ENCODE measurements at places on chromosomes 6 and 20. TPM values are rescaled to one million over a fixed set of nuclear protein-coding genes. Genes with fewer than 3 reads are reported as not detected.

The KIF25 gene
- total RNA-seq = not detected

The TMEM151B gene
- 0.05 TPM for total RNA-seq

The TSBP1 gene
- not detected for total RNA-seq

The CCM2L gene
- total RNA-seq = not detected

The CPNE5 gene
- 1.2 TPM for total RNA-seq

The BLTP3A gene
- total RNA-seq = 15.0 TPM

The PRSS35 gene
- not detected for total RNA-seq

The TSHZ2 gene
- 0.38 TPM for total RNA-seq

DNA sequence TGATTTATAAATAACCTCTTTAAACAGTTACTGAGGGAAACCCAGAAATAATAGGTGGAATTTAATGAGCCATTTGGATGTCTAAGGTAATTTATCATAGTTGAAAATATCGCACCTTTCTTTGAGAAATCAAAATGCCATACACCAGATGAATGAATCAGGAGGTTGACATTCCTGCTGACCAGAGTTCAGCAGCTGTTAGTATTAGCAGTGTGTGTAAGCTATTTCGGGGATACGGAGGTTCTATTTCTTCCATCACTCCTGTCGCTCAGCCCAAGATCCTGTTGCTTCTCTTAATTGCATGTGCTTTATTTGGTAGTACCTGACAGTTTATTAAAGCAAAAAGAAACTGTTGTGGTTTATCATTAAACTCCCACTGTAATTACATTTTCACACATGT is 67.1 kb downstream of the HDGFL1 start:
- H3K36me3 ChIP-seq = no peaks in the 10 kb centered on the region
- no peaks in the 10 kb centered on the region for H3K4me1 ChIP-seq
- peaks cover 2% of the 10 kb centered on the region for H3K27me3 ChIP-seq
- H3K27ac ChIP-seq = no peak overlapping the region

- peak within 1 kb of the TSS; percentile 73 for H3K4me3 ChIP-seq
- peaks cover 12% of the 10 kb centered on the region for H3K27me3 ChIP-seq
- peak within 1 kb of the TSS; percentile 79 for H3K27ac ChIP-seq
- H3K36me3 ChIP-seq = peaks cover 22% of the 10 kb centered on the region
Measured at GRCh38 chr6:96897396-96898240, at the start of gene NDUFAF4. Gene NDUFAF4 (minus strand): TSS chr6:96897891. CDS start chr6:96897801, 90 bp downstream.

- no peaks in the 10 kb centered on the region for H3K36me3 ChIP-seq
- no peak for DNase-seq
- peaks cover 19% of the 10 kb centered on the region for H3K27me3 ChIP-seq
- no peaks in the 10 kb centered on the region for H3K4me1 ChIP-seq
- H3K27ac ChIP-seq = no peak overlapping the region
Measured at GRCh38 chr20:8094850-8095249, 37.2 kb upstream of the PLCB1 start.

GRCh38 chr20:33005908-33006775 is 1.4 kb upstream of the BPIFB2 start:
- no peak overlapping the region for H3K4me3 ChIP-seq
- H3K27ac ChIP-seq = no peak overlapping the region
- no peak for DNase-seq

GRCh38 chr6:148035806-148036390 is 306.7 kb upstream of the SASH1 start:
- no peak overlapping the region for H3K27ac ChIP-seq
- no peak overlapping the region for H3K4me3 ChIP-seq
- H3K27me3 ChIP-seq = no peaks in the 10 kb centered on the region
- H3K36me3 ChIP-seq = no peaks in the 10 kb centered on the region
- DNase-seq = no peak

DNA sequence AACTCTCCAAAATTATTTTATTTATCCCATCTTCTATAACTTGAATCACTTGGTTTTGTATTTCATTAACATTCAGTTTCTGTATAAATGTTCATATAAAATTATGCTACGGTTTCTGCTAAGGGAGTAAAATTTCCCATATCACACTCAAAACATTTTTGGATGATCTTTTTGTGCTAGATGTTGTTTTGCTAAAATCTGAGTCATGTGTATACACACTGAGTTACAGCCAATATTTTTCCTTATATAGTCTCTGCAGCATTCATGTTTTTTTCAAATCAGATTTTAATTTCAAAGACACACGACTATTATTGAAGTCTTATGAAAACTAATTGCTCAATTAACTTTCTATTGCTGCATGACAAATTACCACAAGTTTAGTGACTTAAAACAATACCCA is 54.3 kb upstream of the SLC2A12 start:
- peaks cover 4% of the 10 kb centered on the region for H3K27me3 ChIP-seq
- no peaks in the 10 kb centered on the region for H3K36me3 ChIP-seq
- H3K27ac ChIP-seq = no peak overlapping the region
- DNase-seq = no peak
- H3K4me3 ChIP-seq = no peak overlapping the region

GRCh38 chr20:58774667-58775263 is 75.9 kb downstream of the GNAS-AS1 start:
- peaks cover 21% of the 10 kb centered on the region for H3K27me3 ChIP-seq
- no peak for DNase-seq
- no peak overlapping the region for H3K4me3 ChIP-seq
- no peaks in the 10 kb centered on the region for H3K4me1 ChIP-seq
- H3K27ac ChIP-seq = no peak overlapping the region

DNA sequence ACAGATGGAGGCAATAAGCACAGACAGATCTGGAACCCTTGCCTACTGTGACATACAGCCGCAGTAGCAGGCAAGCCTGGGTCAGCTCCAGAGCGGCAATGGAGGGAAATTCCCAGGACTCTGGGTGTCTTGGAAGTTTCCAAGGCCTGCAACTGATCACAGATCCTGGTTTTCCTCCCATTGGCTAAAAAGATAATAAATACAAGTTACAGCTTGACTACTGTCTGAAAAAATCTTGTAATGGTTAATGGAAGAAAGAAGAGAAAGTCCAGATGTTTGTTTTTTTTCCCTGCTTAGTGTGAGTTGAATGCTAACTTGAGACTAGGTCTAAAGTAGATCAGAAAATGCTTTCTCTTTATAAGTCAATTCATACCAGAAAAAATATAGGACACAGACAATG is 307.6 kb downstream of the ALDH8A1 start:
- no peaks in the 10 kb centered on the region for H3K36me3 ChIP-seq
- peaks cover 6% of the 10 kb centered on the region for H3K4me1 ChIP-seq
- H3K4me3 ChIP-seq = no peak overlapping the region
- H3K27me3 ChIP-seq = no peaks in the 10 kb centered on the region

DNA sequence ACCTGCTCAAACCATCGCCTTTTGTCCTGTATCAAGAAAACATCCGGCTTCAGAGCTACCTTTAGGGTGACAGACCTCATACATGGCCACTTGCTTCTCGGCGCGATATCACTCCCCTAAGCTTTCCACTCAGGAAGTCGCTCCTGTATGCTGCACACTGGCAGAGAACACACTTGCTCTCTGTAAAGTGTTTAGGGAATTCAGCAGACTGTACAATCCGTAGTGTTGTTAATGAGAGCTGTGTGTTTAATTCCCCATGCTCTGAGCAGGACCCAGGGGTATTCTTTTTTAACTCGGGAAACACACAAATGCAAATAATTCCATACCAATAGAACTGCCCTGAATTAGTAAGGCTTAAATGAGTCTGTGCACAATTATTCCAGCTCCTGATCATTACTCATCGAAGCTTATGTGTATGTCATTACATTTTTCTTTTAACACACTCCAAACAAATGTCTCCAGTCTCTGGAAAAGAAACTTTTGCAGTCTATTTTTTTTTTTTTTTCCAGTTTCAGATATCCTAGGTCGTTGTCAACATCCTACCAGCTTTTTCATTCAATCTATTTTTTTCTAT is 338.7 kb upstream of the ARID1B start:
- H3K4me1 ChIP-seq = no peaks in the 10 kb centered on the region
- no peaks in the 10 kb centered on the region for H3K36me3 ChIP-seq
- H3K4me3 ChIP-seq = no peak overlapping the region
- peaks cover 4% of the 10 kb centered on the region for H3K27me3 ChIP-seq

DNA sequence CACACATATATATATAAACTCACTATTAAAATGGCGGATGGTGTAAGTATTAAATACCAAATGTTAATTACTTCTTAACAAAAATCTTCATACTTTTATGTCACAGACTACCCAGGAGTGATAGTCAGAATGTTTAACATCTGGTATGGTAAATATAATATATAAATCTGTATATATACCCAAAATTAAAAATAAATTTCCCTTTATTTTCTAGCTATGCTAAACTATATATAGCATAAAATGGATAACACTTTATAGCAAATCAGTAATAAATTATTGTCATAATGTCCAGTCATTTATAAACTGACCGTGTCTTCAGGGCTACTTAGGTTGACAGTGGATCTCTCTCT is 37.1 kb downstream of the GSTA2 start:
- no peaks in the 10 kb centered on the region for H3K4me1 ChIP-seq
- H3K27me3 ChIP-seq = no peaks in the 10 kb centered on the region
- H3K36me3 ChIP-seq = no peaks in the 10 kb centered on the region
- no peak overlapping the region for H3K27ac ChIP-seq
- DNase-seq = no peak
- H3K4me3 ChIP-seq = no peak overlapping the region

DNA sequence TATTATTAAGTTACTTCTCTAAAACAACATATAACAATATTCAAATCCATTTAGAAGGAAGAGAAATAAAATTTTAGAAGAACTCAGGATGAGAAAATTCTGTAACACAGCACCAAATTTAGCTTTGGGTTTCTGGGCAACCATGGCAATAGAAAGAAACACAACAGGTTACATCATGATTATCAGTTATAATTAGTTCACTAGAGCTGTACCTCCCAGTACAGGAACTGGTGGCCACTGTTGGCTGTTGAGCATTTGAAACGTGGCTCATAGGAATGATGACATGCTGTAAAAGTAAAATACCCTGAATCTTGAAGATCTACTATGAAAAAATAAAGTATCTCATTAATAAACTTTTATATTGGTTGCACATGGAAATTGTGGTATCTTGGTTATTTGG is 23.7 kb upstream of the MAP3K4 start:
- H3K36me3 ChIP-seq = no peaks in the 10 kb centered on the region
- H3K27me3 ChIP-seq = peaks cover 14% of the 10 kb centered on the region
- H3K27ac ChIP-seq = no peak overlapping the region
- H3K4me1 ChIP-seq = no peaks in the 10 kb centered on the region

DNA sequence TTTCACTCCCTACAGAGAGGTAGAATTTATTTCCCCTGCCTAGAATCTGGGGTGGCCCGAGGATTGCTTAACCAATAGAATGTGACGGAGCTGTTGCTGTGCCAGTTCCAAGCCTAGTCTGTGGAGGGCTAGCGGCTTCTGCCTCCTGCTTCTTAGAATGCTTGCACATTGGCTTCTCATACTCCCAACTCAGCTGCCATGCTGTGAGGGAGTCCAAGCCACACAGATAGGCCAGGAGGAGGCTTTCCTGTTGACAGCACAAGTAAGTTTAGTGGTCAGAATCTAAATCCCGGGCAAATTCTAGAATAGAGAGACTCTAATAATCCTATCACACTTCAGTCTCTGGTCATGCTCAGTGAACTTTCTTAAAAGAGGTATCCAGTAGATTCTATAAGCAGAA is 57.5 kb upstream of the SNRPB2 start:
- no peaks in the 10 kb centered on the region for H3K36me3 ChIP-seq
- DNase-seq = no peak
- no peak overlapping the region for H3K27ac ChIP-seq
- H3K4me3 ChIP-seq = no peak overlapping the region
- H3K4me1 ChIP-seq = no peaks in the 10 kb centered on the region

GRCh38 chr6:45483501-45483900 is 105.8 kb upstream of the SUPT3H start:
- no peak overlapping the region for H3K4me3 ChIP-seq
- H3K4me1 ChIP-seq = peaks cover 36% of the 10 kb centered on the region
- no peak overlapping the region for H3K27ac ChIP-seq
- no peaks in the 10 kb centered on the region for H3K27me3 ChIP-seq
- no peak for DNase-seq

DNA sequence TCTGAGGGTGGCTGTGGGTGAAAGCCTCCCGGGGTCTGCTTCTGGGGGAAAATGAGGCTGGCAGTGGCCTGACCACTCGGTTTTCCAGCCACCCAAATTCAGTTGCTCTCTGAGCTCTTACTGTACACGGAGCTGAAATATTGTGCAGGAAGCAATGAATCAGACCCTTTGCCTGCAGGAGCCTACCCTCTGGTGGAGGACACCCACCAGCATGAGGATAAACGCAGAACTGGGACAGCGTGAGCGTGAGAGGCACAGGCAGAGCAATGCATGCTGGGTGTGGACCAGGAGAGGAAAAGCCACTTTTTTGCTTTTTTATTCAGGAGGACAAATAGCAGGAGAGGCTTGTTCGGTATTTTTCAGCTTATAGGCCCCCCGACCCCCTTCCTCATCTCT is 298.0 kb downstream of the QKI start:
- no peak for DNase-seq
- peaks cover 2% of the 10 kb centered on the region for H3K4me1 ChIP-seq
- H3K27ac ChIP-seq = no peak overlapping the region
- no peak overlapping the region for H3K4me3 ChIP-seq
- peaks cover 2% of the 10 kb centered on the region for H3K27me3 ChIP-seq

- H3K36me3 ChIP-seq = no peaks in the 10 kb centered on the region
- H3K27me3 ChIP-seq = no peaks in the 10 kb centered on the region
- no peak overlapping the region for H3K27ac ChIP-seq
Measured at GRCh38 chr20:22430154-22430745, 154.1 kb downstream of the FOXA2 start.

- H3K27me3 ChIP-seq = no peaks in the 10 kb centered on the region
- H3K4me1 ChIP-seq = peaks cover 18% of the 10 kb centered on the region
- no peak for DNase-seq
- no peak overlapping the region for H3K4me3 ChIP-seq
- H3K27ac ChIP-seq = no peak overlapping the region
- H3K36me3 ChIP-seq = no peaks in the 10 kb centered on the region
Measured at GRCh38 chr6:108951351-108951953, 103.2 kb downstream of the ARMC2 start.

GRCh38 chr20:18904192-18904591 is 90.6 kb downstream of the SCP2D1 start:
- H3K4me1 ChIP-seq = no peaks in the 10 kb centered on the region
- no peak overlapping the region for H3K27ac ChIP-seq
- peaks cover 4% of the 10 kb centered on the region for H3K27me3 ChIP-seq
- no peak overlapping the region for H3K4me3 ChIP-seq
- DNase-seq = no peak
- H3K36me3 ChIP-seq = no peaks in the 10 kb centered on the region

GRCh38 chr6:93496548-93496947 is 77.2 kb upstream of the EPHA7 start:
- DNase-seq = no peak
- H3K36me3 ChIP-seq = no peaks in the 10 kb centered on the region
- no peak overlapping the region for H3K27ac ChIP-seq

GRCh38 chr6:165325609-165326008 is 16.2 kb upstream of the C6orf118 start:
- H3K36me3 ChIP-seq = no peaks in the 10 kb centered on the region
- H3K4me3 ChIP-seq = no peak overlapping the region
- no peak for DNase-seq

- H3K4me1 ChIP-seq = peaks cover 26% of the 10 kb centered on the region
- no peak overlapping the region for H3K27ac ChIP-seq
- no peaks in the 10 kb centered on the region for H3K36me3 ChIP-seq
- no peak overlapping the region for H3K4me3 ChIP-seq
Measured at GRCh38 chr6:137787016-137787415, 80.0 kb upstream of the TNFAIP3 start.

- H3K27me3 ChIP-seq = peaks cover 28% of the 10 kb centered on the region
- DNase-seq = peak; percentile 84
- H3K4me1 ChIP-seq = peaks cover 4% of the 10 kb centered on the region
- H3K36me3 ChIP-seq = no peaks in the 10 kb centered on the region
- H3K4me3 ChIP-seq = peak overlapping the region; percentile 69
Measured at GRCh38 chr20:35600993-35601973, 14.3 kb upstream of the SPAG4 start.
